Stimulated activated CD8-positive, alpha-beta memory T cell treated with anti-CD3 and anti-CD28 coated beads, Interleukin-12 subunit alpha, Interleukin-12 subunit beta, amount 100 ng/mL, for 4 hours (primary cell): ENCODE measurements at places on chromosomes 6 and 20.

DNA sequence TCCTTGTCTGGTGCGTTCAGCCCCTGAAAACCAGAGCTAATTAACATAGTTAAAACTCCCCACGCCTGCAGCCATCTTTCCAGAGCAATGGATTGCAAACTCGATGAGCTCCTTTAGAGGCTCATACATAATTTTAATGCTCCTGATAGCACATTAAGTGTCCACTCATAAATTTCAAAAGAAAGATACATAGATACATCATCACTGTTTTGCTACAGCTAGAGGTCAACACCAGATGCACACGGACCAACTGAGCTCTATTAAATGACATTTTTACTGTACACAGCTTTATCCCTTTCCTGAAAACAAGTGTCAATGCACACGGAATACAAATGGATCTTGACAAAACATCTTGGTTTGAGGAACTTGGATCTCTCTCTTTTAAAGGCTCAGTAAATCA is 91.3 kb upstream of the HDAC2 start:
- DNase-seq = no peak

DNA sequence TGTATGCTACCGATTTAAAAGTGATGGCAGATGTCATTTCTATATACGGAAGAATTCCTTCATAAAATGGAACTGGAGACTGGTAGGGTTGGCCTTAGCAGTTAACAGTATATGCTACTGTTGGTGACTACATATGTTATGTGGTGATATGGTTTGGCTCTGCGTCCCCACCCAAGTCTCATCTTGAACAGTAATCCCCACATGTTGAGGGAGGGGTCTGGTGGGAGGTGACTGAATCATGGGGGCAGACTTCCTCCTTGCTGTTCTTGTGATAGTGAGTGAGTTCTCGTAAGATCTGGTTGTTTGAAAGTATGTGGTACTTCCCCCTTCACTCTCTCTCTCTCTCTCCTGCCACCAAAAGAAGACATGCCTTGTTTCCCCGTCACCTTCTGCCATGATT is 29.6 kb downstream of the RGS17 start:
- no peak for DNase-seq

DNA sequence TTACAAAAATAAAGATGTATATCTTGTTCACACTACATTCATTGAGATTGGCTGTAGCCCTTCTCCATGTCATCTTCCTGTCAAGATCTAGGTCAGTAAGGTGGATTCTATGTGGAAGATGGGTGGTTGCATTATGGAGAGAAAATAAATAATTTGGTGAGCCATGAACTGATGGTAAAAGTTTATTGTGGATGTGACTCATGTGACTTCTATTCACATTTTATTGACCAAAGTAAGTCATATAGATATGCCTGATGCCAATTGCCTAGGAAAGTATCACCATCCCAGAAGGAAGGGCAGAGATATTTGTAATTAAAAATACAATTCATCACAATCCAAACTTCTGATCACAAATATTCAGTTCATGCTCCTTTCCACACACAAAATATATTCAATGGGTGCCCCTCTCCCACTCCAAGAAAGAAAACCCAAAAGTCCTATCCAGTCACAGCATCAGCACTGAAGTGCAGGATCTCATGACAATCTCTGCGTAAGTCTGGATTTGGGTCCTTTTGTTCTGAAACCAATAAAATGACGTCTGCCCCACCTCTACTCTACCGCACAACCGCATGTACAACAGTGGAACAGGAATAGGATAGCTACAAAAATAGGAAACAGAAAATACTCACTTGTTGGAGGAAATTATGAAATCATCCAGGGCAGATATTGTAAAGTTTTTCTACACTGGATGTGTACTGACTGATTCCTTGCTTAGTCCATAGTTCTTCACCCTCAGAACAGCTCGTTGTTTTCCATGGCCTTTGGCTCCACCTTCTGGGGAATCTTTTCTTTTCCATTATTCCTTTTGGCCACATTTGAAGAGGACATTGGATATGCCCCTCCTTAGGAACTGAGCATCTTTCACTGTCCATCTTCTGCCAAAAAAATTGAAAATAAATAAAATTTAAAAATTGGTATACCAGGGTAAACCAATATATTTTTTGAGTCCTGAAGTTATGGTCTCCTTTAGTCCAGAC is 16.1 kb upstream of the SLC17A3 start:
- DNase-seq = no peak

DNA sequence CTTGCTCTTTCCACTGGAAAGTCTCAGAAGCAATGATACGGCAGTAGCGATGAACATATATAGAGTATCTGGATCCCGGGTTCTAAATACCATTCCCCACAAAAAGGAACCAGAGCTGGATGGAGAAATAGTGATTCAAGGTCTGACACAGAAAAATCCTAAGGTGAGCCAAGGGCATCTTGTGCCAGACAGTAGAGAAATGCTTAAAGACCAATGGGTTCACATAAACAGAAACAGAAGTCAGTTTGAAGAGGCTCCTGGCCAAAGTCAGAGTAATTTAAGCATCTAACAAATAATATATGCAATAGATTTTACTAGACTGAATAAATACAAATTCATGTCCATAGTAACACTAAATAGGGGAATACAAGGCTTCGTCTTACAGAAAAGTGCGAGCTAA is 54.7 kb downstream of the RGS17 start:
- no peak for DNase-seq
